ENCODE measurements at places on chromosomes 6 and 20.

DNA sequence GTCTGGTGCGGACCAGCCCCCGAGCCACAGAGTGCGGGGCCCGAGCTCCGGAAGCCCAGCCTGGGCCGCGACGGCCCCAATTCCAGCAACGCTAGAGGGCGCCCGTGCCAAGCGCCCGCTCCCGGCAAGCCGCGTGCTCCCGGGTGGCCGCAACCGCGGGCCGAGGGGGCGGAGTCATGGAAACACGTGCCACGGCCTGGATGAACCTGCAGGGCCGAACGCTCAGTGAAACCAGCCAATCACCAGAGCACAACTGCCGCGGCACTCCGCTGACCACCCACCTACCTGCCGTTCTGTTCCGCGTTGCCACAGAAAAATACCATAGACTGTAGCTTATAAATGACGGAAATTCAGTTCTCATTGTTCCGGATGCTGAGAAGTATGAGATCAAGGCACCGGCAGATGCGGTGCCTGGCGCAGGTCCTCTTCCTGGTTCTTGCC, 85.7 kb upstream of the FOXC1 start:
- peak; percentile 57 for DNase-seq

GRCh38 chr6:28711788-28712341, 186.2 kb downstream of the GPX5 start:
- no peak for DNase-seq

- DNase-seq: no peak
Observed at GRCh38 chr20:41072915-41073314, 44.3 kb downstream of the TOP1 start.

GRCh38 chr6:132446141-132446854, 45.0 kb upstream of the MOXD1 start:
- no peak for DNase-seq

GRCh38 chr6:20840675-20841074, 306.4 kb downstream of the CDKAL1 start:
- DNase-seq: no peak

DNA sequence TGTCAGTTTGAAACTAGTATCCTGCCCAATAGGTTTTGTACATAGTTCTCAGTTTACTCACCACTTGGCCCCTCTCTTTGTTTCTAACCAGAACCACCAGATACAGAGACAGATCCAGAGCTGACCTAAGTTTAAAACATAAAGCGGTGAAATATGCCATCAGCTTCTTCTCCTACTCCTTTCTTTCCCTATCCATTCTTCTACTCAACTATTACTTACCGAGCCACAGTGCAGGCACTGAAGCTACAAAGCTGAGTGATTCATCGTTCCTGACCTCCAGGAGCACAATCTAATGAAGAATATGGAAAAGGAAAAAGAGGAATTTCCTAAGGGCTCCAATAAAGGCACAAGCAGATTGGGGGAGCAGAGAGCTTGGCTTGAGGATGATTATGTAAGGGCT, 286.0 kb downstream of the FOXC1 start:
- no peak for DNase-seq

DNA sequence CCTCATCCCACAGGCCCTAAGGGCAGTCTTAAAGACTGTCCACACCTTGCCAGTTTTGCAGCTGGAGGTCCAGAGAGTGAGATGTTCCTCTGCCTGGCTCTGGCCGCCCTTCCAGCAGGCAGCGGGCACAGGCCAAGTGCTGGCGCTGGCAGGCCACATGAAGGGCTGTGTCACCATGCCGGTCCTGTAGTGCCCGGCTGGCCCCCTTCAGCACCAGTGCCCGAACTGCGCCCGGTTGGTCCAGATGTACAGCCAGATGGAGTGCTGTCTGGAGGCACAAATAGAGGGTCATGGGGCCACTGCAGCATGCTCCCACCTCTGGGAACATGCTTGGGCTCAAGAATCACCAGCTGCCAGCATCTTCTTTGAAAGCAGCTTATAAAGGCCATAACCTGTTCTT, 3.8 kb downstream of the NFKBIE start:
- DNase-seq: no peak

GRCh38 chr6:117483004-117483644, 650 bp downstream of the DCBLD1 start:
- DNase-seq: peak; percentile 67

DNA sequence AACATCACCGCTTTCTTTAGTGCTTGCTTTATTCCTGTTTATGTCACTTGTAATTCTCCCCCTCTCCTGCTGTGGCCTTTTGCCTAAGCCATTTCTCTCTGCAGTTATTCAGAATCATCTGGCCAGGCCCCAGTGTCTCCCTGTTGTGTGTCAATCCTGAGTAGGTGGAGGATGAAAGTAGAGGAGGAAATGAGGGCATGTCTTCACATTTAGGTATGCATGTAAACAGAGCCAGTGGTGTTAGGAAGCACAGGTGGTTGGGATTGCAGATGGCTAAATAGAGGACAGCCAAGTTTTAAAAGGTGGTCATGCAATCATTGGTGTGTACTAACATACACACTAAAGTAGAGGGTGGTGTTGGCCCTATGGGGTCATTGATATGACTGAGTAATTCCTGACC, 5.2 kb downstream of the PRSS35 start:
- DNase-seq: no peak

GRCh38 chr6:26385734-26386125, 2.8 kb downstream of the BTN2A2 start:
- no peak for DNase-seq

- no peak for DNase-seq
Observed at GRCh38 chr6:111486921-111487320, 3.9 kb upstream of the REV3L start.
